ENCODE measurements at places on chromosomes 7 and 10.

DNA sequence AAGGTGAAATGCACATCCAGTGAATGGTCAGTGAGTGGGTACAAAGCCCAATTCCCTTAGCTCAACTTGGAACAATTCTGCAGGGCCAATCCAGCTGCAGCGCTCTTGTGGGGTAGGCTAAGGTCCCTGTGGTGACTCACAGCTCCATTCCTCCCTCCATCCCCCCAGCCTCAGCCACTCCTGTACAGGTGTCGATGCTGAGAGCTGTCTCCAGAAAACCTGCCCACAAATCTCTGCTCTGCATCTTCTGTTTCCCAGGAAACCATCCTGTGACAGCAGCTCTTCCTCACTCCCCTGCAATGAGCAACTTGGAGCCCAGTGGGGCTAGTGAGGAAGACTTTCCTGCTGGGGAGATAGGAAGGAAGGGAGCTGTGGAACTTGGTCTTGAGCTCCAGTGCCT lies 244.7 kb upstream of the GPR26 start:
- DNase-seq = no peak

GRCh38 chr10:67618116-67618515 lies 77.9 kb downstream of the CTNNA3 start:
- DNase-seq = no peak

GRCh38 chr7:133124974-133125373 lies 43.1 kb upstream of the CHCHD3 start:
- DNase-seq = no peak

- DNase-seq = no peak
Measured at GRCh38 chr7:127900141-127900540, 131.1 kb downstream of the LRRC4 start.

GRCh38 chr10:119449760-119450461 lies 92.6 kb downstream of the RGS10 start:
- DNase-seq = no peak
